ENCODE measurements at places on chromosomes 11 and 22.

GRCh38 chr11:43410394-43410793, 51.7 kb downstream of the TTC17 start:
- no peak for DNase-seq

GRCh38 chr11:64247729-64248531, 1.2 kb upstream of the PPP1R14B start:
- no peak for DNase-seq

DNA sequence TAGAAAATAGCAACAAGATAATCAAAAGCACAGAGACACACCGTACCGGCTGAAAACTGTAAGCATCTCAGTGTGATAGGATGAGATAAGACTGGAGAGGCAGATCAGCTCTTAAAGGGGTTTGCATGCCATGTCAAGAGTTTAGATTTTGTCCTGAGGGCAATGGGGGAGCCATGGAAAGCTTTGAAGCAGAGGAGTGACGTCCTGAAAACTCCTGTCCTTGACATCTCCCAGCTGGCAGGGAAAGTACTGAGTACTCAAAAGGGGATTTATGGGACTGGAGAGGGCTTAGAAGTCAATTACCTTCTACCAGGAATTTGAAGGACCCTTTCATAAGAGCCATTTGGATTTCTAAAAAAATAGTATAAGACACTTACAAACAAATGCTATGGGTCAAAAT, 420.5 kb upstream of the NARS2 start:
- DNase-seq: no peak

- no peak for DNase-seq
Measured at GRCh38 chr22:19118329-19118880, 3.8 kb downstream of the DGCR2 start.

- no peak for DNase-seq
Measured at GRCh38 chr11:72578051-72578450, 96.2 kb downstream of the PDE2A start.

GRCh38 chr11:22666688-22667439, 453 bp downstream of the GAS2 start:
- peak; percentile 70 for DNase-seq

DNA sequence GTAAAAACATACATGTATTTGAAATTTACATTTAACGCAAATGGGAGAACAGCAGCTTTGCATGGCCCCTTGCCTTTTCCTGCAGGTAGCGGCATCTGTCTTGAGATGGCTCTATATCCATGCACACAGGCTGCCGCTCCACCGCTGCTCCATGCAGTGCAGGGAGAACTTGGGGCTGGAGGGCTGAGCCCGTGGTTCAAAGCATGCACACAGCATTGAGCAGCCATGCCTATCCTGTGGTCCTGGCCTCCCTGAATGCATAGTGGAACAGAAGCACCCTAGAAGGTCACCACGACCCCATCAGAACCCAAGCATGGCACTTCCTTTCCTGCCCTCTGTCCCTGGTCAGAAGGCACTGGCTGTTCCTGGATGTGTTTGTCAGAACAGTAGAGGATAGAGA, 35.0 kb upstream of the TP53I11 start:
- no peak for DNase-seq

- DNase-seq: no peak
Measured at GRCh38 chr11:70089631-70090030, 11.5 kb downstream of the ANO1 start.

GRCh38 chr11:1946812-1947484, at the start of gene MRPL23:
TSS of gene MRPL23 (plus strand) at chr11:1947332. CDS start at chr11:1947363, 31 bp downstream.
- no peak for DNase-seq

DNA sequence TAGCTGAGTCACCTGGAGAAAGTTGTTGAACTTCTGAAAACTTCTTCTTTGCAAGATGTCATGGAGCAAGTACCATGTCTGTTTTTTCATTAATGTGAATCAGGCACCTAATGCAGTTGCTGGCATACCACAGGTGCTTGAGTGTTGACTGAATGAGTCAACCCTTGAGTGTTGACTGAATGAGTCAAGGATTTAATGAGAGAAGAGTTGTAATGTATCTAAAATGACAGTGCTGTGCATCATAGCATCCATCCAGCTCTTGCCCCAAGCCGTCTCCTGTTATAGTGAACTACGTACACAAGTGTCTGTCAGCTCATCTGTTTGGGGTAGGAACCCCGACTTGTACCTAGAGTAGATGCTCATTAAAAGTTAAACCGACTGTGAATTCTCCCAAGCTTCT, 93.1 kb downstream of the CWC15 start:
- DNase-seq: no peak

DNA sequence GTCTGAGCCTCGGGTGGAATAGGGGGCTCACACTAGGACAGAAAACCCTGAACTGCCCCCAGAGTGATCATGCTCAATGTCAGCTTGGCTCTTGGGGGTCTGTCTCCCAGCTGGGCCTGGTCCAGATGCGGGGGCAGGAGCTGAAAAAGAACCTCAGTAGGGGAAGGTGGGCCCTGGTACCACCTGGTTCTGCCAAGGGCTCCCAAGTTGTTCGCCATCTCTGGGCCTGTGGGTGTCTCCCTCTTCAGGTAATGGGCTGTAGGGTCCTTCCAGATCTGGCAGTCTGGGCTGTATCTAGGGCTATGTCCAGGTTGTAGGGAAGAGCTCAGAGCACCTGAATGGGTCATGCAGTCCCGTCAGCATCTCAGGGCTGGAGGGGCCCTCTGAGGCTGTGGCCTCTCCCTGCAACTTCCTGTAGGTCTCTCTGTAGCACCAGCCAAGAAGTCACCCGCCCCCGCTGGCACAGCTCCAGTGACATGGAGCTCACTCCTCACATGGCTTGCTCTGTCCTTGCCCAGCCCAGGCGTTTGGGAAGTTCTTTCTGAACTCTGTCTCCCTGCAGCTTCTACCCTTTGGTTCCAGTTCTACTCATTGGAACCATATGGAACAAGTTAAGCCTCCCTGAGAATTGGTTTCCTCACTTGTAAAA, 33.0 kb upstream of the SOX10 start:
- no peak for DNase-seq

DNA sequence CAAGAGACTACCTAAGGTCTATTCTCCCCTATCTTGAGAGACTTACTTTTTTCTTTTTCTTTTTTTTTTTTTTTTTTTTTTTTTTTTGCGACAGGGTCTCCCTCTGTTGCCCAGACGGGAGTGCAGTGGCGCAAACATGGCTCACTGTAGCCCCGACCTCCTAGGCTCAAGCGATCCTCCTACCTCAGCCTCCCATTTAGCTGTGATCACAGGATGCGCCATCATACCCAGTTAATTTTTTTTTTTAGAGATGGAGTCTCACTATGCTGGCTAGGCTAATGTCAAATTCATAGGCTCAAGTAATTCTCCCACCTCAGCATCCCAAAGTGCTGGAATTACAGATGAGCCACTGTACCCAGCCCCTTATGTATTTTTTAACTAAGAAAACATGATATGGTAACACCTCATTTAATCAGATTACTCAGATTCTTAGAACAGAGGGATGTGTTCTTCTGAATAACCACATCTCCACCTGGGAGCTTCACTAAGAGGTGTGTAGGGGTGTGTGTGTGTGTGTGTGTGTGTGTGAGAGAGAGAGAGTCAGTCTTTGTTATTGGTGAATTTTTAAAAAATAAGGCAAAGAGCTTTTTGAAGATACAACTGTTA, 102.9 kb downstream of the USP35 start:
- no peak for DNase-seq

- DNase-seq: no peak
Measured at GRCh38 chr11:24357620-24358410, 139.0 kb upstream of the LUZP2 start.

- DNase-seq: no peak
Measured at GRCh38 chr22:28223826-28224225, 304.8 kb upstream of the PITPNB start.

GRCh38 chr22:50719814-50720300, 18.1 kb upstream of the ACR start:
- DNase-seq: no peak

GRCh38 chr11:34604145-34604544, 16.7 kb upstream of the EHF start:
- no peak for DNase-seq

DNA sequence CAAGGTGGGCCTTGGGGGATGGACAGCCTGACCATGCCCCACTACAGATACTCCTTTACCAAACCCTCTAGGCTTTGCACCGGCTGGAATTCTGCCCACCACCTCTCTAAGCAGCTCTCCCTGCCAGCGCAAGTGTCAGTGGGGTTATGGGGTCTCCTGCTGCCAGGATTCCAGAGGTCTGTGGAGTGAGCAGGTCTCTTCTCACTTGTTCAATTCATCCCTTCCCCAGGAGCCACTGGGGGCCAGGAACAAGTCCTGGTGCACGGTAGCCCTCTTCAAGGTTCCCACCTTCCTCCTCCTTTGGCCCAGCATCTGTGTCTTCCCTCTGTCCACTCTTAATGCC, 30.5 kb downstream of the CCDC15 start:
- DNase-seq: no peak

DNA sequence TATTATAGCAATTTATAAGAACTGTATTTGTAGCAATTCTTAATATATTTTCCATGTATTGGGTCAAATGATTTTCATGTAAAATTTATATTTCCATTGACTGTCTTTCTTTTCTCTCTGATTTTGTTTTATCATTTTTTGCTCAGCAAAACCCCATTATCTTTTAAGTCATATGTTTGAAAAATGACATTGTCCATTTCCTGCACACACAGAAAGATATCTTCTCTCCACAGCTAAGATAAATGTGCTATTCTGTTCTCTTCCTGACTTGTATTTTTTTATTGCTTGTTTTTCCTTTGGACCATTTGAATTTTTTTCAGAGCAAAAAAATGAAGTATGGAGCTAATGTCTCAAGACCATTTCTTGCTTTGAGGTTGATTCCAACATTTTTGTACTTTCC, 6.3 kb upstream of the LRRC55 start:
- DNase-seq: no peak

GRCh38 chr22:37267135-37267587, 15.1 kb upstream of the CYTH4 start:
- DNase-seq: peak; percentile 85

- DNase-seq: no peak
Measured at GRCh38 chr11:34445956-34446355, 7.2 kb downstream of the CAT start.

- DNase-seq: no peak
Measured at GRCh38 chr11:43898574-43898973, 17.9 kb downstream of the ALKBH3 start.

GRCh38 chr11:135027461-135027860, 615.4 kb upstream of the B3GAT1 start:
- peak; percentile 51 for DNase-seq

GRCh38 chr11:69442012-69442806, 39.3 kb upstream of the LINC01488 start:
- DNase-seq: no peak

GRCh38 chr11:61082062-61082870, 20.0 kb upstream of the CD5 start:
- no peak for DNase-seq

- no peak for DNase-seq
Measured at GRCh38 chr22:20552443-20553401, 45.3 kb downstream of the MED15 start.

GRCh38 chr11:80596291-80596810, 1155.5 kb upstream of the TENM4 start:
- DNase-seq: no peak

GRCh38 chr11:23573429-23573828, 713.2 kb upstream of the CCDC179 start:
- no peak for DNase-seq

GRCh38 chr11:125525303-125525702, 29.2 kb upstream of the FEZ1 start:
- DNase-seq: no peak

DNA sequence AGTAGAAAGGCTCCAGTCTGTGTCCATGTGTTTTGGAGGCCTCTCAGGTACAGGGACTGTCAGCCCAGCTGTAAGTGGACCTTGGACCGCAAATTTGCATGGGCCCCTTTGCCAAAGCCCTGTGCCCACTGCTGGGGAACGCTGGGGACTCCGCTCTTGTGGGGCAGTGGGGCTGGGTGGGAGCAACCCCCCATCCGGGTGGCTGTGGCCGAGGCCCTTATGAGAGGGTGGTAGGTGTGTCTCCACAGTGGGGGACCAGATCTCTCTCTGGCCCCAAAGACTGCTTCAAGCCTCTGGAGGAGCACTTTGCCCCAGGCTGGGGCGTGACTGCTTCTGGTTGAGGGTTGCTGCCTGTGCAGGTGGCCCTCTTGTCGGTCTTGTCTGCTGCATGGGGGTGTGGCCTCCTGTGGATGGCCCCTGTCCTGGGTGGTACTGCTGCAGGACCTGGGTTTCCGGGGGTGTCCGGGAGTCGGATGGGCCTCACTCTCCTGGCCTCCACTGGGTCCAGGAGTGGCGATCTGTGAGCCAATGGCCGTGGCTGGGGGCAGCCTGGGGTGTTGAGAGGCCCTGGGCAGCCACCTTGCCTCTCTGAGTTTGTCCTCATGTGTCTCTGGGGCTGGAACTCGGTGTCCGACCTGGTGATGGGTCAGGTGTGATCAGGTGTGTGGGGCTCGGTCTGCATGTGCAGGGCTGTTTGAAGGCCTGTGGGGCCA, 15.9 kb downstream of the KCNQ1 start:
- DNase-seq: no peak

DNA sequence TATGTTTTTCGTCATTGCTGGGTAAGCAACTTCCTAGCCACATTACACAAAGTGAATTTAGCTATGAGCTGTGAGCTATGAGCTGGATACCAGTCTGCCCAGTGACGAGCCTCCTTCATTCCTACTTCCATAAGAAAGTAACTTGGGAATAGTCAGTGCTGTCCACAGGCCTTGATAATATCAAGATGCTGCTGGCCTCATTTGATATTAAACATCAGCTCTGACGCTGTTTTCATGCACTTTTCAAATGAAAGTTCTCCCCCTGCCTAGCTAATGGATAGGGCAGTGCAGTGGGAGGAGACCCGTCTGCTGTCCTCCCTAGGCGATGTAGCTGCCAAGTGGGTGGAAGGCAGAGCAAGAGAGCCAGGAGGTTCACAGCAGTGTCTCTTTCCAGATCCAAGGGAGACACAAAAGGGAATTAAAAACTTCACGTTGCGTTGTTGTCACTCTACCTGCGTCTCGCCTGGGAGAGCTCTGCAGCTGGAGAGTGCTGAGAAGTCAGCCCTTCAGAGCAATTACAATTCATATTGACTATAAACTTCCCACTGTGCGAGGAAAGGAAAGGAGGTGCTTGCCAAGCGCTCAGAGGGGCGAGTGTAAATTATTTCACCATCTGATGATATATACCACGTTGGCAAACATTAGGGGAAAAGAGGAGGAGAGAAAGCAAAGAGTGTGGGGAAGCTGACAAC, 861.4 kb downstream of the NTM start:
- DNase-seq: no peak

GRCh38 chr22:42313804-42314581, 43.5 kb upstream of the TCF20 start:
- DNase-seq: peak; percentile 78

DNA sequence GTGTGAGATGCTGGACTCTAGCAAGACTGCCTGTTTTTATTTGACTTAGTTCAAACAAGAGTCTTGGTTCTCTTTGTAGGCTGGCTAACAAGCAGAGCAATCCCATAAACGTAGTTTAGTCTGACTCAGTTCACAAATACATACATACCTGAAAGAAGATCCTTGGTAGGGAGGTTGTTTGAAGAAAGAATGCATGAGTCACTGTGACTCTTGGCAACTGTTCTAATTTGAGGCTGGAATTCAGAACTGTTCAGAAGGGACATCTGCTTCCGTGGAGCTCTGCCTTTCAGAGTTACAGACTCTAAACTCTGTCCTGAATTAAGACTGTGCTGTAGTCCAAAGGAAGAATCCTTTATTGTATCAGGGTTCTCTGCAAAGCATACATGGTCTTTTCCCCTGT, 32.2 kb downstream of the C2CD3 start:
- DNase-seq: no peak

All from GM13976 (cell line).